Activated CD4-positive, alpha-beta T cell treated with anti-CD3 and anti-CD28 coated beads for 36 hours (primary cell): ENCODE measurements at places on chromosomes 3 and 15. TPM values are rescaled to one million over a fixed set of nuclear protein-coding genes. Genes with fewer than 3 reads are reported as not detected.

Gene RETNLB
- total RNA-seq: not detected

Gene CAND2
- total RNA-seq: 2.1 TPM

Gene IMPG2
- total RNA-seq: 0.12 TPM

Gene PXYLP1
- total RNA-seq: 12.2 TPM

Gene CHRNA7
- total RNA-seq: not detected

Gene GHSR
- not detected for total RNA-seq

Gene SFMBT1
- total RNA-seq: 20.3 TPM

GRCh38 chr3:104628185-104628789 lies 738.4 kb upstream of the ALCAM start:
- no peaks in the 10 kb centered on the region for H3K36me3 ChIP-seq
- no peak overlapping the region for H3K27ac ChIP-seq
- no peak for DNase-seq
- no peaks in the 10 kb centered on the region for H3K4me1 ChIP-seq
- H3K27me3 ChIP-seq: peaks cover 1% of the 10 kb centered on the region

DNA sequence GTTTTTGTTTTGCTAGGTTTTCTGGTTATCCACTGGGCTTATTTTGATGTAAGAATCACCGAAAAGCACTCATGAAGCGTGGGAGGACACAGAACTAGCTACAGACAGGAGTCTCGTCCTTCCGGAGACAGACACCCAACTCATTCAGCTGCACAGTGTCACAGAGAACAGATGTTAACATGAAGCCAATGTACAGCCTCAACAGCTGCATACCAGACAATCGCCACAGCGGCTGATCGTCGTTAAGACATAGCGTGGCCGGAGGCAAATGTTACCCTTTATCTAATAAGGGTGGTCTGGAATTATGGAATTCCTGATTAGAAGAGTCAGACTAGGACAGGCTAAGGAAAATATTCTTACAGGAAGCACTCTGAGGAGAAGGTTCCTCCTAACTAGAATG lies 1.1 kb upstream of the PYGO1 start:
- peak overlapping the region; percentile 49 for H3K4me3 ChIP-seq
- no peak overlapping the region for H3K27ac ChIP-seq
- H3K36me3 ChIP-seq: peaks cover 4% of the 10 kb centered on the region
- no peak for DNase-seq
- peaks cover 3% of the 10 kb centered on the region for H3K4me1 ChIP-seq

DNA sequence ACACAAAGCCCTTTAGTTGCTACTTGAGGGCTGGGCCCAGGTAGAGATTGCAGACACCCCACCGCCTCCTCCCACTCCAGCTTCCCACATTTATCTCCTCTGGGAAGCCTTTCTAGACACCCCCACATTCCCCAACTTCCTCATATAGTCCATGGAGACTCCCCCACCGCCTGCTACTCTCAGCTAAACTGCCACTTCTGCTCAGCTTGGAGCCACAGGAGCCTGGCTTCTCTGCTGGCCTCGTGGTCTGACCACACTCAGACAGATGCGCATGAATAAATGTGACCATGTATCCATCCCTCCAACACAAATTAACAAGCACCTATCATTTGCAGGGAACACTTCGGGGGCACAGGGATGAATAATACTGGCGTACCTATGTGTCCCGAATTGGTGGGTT lies 10.5 kb upstream of the ACSBG1 start:
- no peak overlapping the region for H3K27ac ChIP-seq
- DNase-seq: no peak
- no peak overlapping the region for H3K4me3 ChIP-seq
- no peaks in the 10 kb centered on the region for H3K4me1 ChIP-seq
- H3K36me3 ChIP-seq: no peaks in the 10 kb centered on the region
- H3K27me3 ChIP-seq: no peaks in the 10 kb centered on the region

GRCh38 chr3:133649486-133650068 lies 12.2 kb downstream of the TOPBP1 start:
- no peak for DNase-seq
- H3K4me3 ChIP-seq: no peak overlapping the region
- H3K36me3 ChIP-seq: peaks cover 52% of the 10 kb centered on the region
- H3K27me3 ChIP-seq: no peaks in the 10 kb centered on the region

GRCh38 chr3:40464339-40465110 lies 7.4 kb downstream of the RPL14 start:
- H3K36me3 ChIP-seq: peaks cover 56% of the 10 kb centered on the region
- peak overlapping the region; percentile 48 for H3K27ac ChIP-seq
- no peaks in the 10 kb centered on the region for H3K27me3 ChIP-seq
- peaks cover 32% of the 10 kb centered on the region for H3K4me1 ChIP-seq
- DNase-seq: no peak
- no peak overlapping the region for H3K4me3 ChIP-seq

DNA sequence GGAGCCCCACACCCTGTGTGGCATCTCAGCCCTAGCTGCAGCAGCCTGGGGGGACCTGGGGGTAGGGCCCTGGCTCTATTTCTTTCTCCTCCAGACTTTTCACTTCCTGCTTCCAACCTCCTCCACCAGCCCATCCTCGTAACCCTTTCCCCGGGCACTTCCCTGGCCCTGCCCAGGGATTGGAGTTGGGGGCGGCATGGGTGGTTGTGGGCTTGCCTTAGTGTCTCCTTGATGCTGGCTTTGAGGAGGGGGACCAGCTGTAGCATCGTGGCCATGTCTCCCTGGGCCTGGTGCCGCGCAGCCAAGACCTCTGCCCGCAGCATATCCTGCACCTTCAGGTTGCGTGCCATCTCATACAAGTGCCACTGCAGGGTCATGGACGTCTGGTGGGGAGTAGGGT lies 28.1 kb downstream of the CYP11A1 start:
- no peaks in the 10 kb centered on the region for H3K36me3 ChIP-seq
- no peak for DNase-seq
- H3K27ac ChIP-seq: no peak overlapping the region

- H3K27me3 ChIP-seq: no peaks in the 10 kb centered on the region
- H3K4me3 ChIP-seq: no peak overlapping the region
- no peak overlapping the region for H3K27ac ChIP-seq
- no peak for DNase-seq
- H3K36me3 ChIP-seq: no peaks in the 10 kb centered on the region
These were observed 184.7 kb upstream of the TTC14 start for GRCh38 chr3:180417241-180417640.

DNA sequence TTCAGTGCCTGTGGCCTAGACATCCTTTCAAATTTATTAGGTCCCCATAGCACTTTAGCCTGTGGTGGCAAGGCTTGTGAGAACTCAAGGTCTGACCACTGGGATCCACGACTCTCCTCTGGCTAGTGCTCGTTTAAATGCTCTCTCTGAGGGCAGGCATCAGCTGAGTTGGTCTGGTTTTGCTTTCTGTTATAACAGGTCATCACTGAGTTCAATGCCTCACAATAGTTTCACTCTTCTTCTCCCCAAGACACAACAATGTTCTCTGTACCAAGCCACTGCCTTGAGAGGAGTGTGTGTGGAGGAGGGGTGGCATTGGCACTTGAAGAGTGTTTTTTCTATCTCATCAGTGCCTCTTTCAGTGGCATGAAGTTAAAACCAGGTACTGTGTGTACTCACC lies 7.6 kb downstream of the OR5K4 start:
- H3K27me3 ChIP-seq: peaks cover 4% of the 10 kb centered on the region
- no peak overlapping the region for H3K4me3 ChIP-seq
- no peak overlapping the region for H3K27ac ChIP-seq
- no peak for DNase-seq
- H3K4me1 ChIP-seq: no peaks in the 10 kb centered on the region

GRCh38 chr3:161551697-161552096 lies 55.1 kb downstream of the OTOL1 start:
- no peaks in the 10 kb centered on the region for H3K36me3 ChIP-seq
- H3K27me3 ChIP-seq: peaks cover 7% of the 10 kb centered on the region
- no peak overlapping the region for H3K27ac ChIP-seq
- DNase-seq: no peak
- H3K4me1 ChIP-seq: no peaks in the 10 kb centered on the region

DNA sequence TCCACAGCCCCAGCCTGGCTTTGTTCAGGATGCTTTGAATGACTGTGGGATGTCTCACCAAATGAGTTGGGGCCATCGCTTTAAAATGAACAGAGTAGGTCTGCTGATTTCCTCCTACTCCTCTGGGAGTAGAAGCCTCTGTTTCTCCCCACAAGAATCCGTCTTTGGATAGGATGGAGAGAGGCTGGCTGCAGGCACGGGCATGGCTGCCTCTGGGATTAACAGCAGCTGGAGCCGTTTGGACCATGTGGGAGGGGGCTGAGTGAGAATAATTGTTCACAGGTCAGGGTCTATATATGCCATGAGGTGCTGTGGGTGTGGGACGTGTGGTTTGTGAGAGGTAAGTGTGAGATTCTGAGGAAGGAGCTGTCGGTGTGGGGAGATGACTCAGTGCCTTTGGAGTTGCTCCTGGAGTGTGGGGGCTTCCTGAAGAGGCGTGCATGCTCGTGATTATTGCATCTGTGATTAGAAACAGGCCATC lies 48.0 kb upstream of the APEH start:
- H3K27me3 ChIP-seq: peaks cover 6% of the 10 kb centered on the region
- H3K27ac ChIP-seq: no peak overlapping the region
- H3K4me3 ChIP-seq: no peak overlapping the region

DNA sequence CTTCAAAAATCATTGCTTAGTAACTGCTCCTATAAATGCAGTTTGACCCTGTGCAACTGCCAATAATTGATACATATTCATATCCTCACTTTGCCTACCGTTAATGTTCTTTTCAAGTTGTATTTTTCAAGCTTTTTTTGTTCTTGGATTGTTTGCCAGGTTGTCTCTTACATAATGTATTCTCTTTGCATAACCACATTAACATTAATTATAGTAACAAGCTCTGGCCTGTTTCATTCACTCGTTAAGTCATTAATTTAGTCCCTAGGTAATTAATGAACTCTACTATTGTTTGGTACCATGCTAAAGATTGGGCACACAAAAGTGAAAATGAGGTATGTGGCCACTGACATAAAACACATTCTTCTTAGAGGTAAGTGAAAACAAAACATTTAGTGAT lies 1338.8 kb downstream of the NSUN3 start:
- H3K27me3 ChIP-seq: no peaks in the 10 kb centered on the region
- H3K36me3 ChIP-seq: no peaks in the 10 kb centered on the region
- no peak overlapping the region for H3K27ac ChIP-seq
- no peaks in the 10 kb centered on the region for H3K4me1 ChIP-seq
- H3K4me3 ChIP-seq: no peak overlapping the region

DNA sequence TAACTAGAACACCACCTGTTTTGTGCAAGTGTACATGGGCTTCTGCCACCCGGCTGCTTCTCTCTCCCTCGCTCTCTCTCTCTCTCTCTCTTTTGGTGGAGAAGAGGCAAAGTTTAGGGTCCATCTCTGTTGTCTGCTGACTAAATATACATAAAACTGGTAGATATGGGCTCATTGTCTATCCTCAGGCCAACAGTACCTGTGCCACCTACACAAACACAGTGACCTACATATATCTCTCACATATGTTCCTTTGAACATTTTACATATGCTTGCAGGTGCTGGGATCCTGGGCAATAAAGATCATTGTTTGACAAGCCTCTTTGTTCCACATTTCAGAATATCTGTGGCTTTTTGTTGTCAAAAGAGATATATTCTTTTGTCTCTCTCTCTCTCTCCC lies 256.3 kb upstream of the KCNH8 start:
- DNase-seq: no peak
- H3K27ac ChIP-seq: peak overlapping the region; percentile 61
- peaks cover 16% of the 10 kb centered on the region for H3K27me3 ChIP-seq
- H3K4me1 ChIP-seq: peaks cover 30% of the 10 kb centered on the region
- H3K4me3 ChIP-seq: no peak overlapping the region

DNA sequence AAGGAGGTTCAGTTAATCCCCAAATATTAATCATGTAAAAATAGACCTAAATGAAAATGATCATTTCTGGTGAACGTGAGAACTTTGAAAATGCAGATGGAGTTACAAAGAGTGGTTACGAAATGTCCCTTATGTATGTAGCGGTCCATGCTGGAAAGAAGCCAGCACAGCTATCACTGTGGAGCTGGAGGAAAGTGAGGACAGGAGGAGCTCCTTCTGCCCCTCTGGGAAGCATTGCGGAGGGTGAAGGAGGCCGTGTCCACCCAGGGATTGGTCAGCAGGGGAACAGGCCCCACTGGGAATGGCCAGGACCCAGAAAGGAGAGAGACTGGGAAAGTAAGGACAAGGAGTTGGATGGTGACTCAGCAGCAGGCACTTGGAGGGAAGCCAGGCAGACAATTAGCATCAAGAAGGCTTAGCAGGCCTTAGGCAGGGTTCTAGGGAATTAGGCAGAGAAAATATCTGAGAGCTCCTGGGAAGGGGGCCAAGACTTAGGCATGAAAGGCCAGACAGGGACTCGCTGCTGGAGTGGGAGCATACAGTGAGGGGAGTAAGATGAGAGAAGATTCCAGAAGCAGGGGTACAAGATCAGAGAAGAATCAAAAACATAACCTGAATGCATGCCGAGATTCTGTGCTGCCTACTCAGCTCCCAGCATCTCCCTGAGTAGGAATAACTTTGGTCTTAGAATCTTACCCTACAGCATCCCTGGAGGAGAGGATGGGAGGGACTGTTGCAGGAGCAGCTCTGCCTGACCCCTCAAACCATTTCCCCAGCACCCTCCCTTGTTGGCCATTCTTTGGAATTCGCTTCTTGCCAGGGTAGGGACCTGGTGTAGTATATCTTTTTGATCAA lies 171.0 kb upstream of the UMPS start:
- DNase-seq: no peak
- H3K4me3 ChIP-seq: no peak overlapping the region
- H3K36me3 ChIP-seq: no peaks in the 10 kb centered on the region
- H3K27me3 ChIP-seq: peaks cover 20% of the 10 kb centered on the region

DNA sequence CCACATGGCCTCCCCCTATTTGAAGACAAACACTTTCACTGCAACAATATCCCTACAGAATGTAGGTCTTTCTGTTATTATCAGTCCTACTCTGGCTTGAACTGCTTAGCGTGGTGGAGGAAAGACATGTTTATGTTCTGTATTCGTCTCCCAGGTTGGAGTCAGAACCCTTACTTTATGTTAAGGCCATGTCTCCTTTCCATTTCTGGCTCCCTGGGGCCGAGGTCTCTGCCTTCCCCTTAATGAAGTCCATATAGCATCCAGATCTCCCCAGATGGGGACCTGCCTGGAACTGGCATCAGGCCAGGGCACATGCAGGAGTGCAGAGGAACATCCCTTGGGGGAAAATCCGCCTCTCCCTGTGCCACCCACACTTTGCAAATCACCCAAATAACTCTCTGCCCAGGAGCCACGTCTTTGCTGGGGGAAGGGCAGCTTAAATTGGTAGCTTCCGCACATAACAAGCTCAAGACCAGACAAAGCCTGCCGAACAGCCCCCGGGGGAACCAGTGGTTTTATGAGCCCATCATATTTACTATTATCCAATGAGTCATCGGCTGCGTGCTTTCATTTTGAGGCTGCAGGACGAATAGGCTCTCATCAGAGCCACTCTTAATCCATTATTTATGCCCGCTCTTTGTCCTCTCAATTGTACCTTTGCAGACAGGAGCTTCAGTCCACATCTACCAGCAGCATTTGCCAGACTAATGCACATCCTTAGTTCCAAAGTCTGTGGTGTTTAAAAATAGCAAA lies 237.0 kb downstream of the UACA start:
- no peak overlapping the region for H3K27ac ChIP-seq
- H3K36me3 ChIP-seq: peaks cover 12% of the 10 kb centered on the region
- H3K4me1 ChIP-seq: peaks cover 56% of the 10 kb centered on the region
- no peaks in the 10 kb centered on the region for H3K27me3 ChIP-seq
